Small intestine (tissue), 16 donors: ENCODE measurements at places on chromosomes 4 and X. TPM values are rescaled to one million over a fixed set of nuclear protein-coding genes. Genes with fewer than 3 reads are reported as not detected.

- no peak for DNase-seq
Measured at GRCh38 chr4:155832664-155833063, 33.4 kb downstream of the ASIC5 start.

DNA sequence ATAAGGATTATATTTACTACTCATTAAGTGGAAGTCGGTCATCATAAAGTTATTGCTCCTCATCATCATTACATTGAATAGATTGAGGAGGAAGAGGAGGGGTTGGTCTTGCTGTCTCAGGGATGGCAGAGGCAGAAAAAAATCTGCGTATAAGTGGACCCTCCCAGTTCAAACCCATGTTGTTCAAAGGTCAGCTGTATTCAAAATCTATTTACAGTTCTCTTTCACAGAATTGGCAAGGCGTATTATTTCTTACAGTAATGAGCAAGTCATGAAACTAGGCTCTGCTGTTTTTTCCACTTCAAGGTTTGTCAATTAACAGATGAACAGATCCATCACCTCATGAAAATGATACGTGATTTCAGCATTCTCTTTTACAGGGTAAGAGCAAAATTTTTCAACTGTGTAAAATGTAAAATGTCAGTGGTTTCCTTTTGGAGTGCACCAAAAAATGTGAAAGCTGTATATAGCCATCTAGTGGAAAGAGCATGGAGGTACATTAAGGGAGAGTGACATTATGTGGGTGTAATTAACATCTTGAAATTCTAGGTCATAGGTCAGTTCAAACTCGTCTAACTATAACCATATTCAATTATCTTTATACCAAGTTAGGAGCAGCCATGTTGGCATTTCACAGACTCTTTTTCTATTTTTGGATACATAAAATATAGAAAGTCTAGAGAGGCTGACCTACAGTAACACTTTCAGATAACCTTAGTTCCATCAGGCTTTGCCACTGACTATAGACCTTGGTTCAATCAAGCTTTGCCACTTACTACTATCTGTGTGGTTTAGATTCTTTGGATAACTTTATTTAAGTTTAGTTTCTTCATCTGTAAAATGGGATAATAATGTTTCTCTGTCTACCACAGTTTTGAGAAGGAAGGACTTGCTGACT is 30.1 kb downstream of the NEIL3 start:
- peak; percentile 66 for DNase-seq

CNKSR2 gene
- polyA plus RNA-seq: 0.25 TPM

FGFBP2 gene
- polyA plus RNA-seq: not detected

MAGEA8 gene
- polyA plus RNA-seq: 0.10 TPM
